ENCODE measurements at places on chromosomes 5 and 9.

- peak; percentile 4 for DNase-seq
Measured at GRCh38 chr5:103259705-103260355, 1.3 kb downstream of the MACIR start.

DNA sequence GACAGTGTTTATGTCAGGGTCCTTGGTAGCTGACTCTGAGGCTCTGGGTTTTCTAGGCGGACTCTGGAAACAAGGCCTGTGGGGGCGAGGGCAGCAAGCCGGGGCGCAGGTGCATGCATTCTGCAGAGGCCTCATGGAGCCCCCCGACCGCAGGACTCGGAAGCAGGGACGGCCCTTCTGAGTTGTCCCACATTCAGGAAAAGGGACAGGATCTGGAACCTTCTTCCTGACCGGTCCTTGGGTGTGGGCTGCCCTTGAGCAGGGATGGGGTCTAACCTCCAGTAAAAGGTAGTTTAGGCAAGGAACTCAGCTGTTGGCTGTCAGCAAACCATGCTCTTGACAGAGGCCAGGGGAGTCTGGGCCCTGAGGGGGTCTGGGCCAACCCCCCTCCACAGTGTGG lies 7.4 kb upstream of the COL5A1 start:
- no peak for DNase-seq

DNA sequence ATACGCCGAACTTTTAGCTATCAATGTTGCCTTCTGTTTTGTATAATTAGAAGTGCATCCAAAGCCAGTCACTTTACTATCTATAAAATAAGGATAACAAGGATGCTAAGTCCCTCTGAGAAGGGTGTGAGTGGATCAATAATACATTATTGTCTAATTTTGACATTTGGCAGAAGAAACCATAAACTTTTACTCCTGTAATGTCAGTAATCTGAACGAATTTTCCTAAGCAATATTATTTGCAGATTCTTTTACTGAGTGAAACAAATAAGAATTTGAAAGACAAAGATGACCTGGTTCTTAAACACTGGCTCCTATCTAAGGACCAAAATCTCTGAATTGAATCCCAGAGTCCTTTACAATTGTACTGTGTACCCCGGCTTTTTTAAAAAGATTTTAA lies 126.6 kb upstream of the TMEM161B start:
- DNase-seq: no peak

- no peak for DNase-seq
Measured at GRCh38 chr5:158387499-158387898, 528.6 kb upstream of the CLINT1 start.

GRCh38 chr9:77922591-77922990 lies 109.0 kb downstream of the GNAQ start:
- DNase-seq: no peak

GRCh38 chr9:130195638-130196037 lies 23.4 kb downstream of the NCS1 start:
- DNase-seq: no peak

- DNase-seq: no peak
Measured at GRCh38 chr5:81235287-81236072, 2.4 kb downstream of the CKMT2 start.

DNA sequence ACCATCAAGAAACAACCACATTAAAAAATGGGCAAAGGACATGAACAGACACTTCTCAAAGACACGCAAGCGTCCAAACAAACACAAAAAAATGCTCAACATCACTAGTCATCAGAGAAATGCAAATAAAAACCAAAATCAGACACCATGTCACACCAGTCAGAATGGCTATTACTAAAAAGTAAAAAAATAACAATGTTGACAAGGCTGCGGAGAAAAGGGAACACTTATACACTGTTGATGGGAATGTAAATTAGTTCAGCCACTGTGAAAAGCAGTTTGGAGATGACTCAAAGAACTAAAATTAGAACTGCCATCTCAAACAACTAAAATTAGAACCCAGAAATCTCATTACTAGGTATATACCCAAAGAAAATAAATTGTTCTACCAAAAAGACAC lies 80.4 kb downstream of the CAAP1 start:
- DNase-seq: no peak

- no peak for DNase-seq
Measured at GRCh38 chr9:10236161-10236560, 376.6 kb downstream of the PTPRD start.

- peak; percentile 20 for DNase-seq
Measured at GRCh38 chr9:120136696-120137095, 443.3 kb downstream of the CDK5RAP2 start.

GRCh38 chr9:35711501-35712428 lies 20.2 kb downstream of the TLN1 start:
- no peak for DNase-seq

- no peak for DNase-seq
Measured at GRCh38 chr5:133730346-133730745, 118.0 kb upstream of the FSTL4 start.

GRCh38 chr5:93584596-93585040 lies 1.6 kb downstream of the NR2F1 start:
- DNase-seq: no peak

GRCh38 chr9:135903358-135903656 lies 4.0 kb downstream of the CAMSAP1 start:
- no peak for DNase-seq

DNA sequence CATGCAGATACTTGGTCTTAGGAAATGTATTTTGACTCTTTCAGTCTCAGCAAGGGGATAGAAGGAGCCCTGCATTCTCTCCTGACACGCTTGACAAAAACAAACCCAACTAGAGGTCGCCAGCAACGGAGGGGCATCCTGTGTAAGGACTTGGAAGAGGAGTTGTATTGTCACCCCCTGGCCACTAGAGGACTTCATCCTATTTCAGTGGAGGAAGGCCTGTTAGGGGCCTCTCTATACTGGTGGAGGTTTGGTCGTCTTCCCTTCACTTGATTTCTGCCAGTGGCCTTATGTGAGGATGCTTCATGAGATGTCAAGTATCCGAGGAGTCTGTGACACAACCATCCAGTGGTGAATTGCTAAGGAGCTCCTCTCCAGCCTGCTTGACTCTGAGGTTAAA lies 122.8 kb upstream of the STC2 start:
- no peak for DNase-seq

- DNase-seq: no peak
Measured at GRCh38 chr5:78288246-78288645, 6.3 kb downstream of the AP3B1 start.

- no peak for DNase-seq
Measured at GRCh38 chr5:100110497-100110896, 424.7 kb upstream of the FAM174A start.

DNA sequence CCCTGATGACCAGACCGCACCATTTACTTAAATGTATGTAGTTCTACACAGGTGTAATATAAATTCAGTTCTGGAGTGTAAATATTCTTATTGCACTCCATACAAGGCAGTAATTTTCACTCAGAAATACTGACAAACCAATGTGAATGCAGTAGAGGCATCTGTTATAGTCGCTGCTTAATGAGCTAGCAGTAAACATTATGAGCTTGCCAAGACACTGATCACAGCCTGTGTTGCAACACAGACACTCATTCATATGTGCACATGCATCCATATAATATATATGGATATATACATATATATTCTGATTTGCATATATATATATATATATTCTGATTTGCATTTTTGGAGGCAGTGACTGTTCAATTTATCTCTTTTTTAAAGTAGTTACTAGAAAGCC lies 435.1 kb upstream of the ST8SIA4 start:
- DNase-seq: no peak

DNA sequence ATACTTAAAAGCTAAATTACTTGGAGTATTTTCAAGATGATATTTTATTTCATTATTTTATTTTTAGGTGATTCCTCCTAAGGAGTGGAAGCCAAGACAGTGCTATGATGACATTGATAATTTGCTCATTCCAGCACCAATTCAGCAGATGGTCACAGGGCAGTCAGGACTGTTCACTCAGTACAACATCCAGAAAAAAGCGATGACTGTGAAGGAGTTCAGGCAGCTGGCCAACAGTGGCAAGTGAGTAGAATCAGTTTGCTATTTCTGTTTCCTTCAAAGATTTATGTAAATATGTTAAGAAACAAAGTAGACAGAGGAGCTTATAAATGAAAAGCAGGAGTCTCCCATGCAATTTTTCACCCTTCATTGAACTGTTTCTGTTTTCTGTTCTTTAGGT lies 47.8 kb downstream of the KDM4C start:
- no peak for DNase-seq

GRCh38 chr5:14156650-14157492 lies 13.7 kb downstream of the TRIO start:
- DNase-seq: peak; percentile 99

DNA sequence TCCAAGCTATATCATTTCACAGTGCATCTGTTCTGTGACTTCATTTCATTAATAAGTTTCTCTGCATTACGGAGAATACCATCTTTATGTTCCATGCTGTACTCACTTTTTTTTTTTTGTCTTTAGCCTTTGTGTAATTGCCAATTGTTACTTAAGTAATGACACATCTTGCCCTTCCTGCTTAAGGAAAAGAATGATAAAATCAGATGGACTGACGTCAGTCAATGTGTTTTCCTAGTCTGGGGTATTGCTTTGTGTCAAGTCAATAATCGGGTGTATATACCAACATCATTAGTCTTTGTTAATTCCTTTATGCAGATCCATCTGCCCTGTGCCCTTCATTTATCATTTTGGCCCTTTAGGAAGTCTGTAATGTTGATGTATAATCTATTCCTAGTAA lies 133.5 kb downstream of the CD180 start:
- DNase-seq: no peak

GRCh38 chr5:169115461-169116124 lies 185.3 kb downstream of the SLIT3 start:
- DNase-seq: peak; percentile 51

DNA sequence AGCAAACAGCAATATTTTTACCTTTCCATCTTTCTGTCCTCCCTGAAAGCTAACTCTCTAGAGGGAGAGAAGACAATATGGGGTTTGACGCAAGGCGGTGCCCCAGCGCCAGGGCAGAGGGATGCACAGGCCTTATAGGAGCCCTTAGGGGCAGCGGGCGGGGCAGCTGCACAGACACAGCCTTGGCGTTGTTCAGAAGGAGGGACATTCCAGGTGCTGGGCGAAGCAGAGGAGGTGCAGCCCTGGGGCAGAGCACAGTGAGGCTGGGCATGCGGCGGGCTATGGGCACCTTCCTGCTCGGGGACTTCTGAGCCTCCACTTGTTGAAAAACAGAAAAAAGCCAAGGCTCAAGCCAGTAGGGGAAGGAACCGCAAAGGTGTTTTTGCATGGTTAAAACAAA lies 33.7 kb upstream of the BICD2 start:
- no peak for DNase-seq

DNA sequence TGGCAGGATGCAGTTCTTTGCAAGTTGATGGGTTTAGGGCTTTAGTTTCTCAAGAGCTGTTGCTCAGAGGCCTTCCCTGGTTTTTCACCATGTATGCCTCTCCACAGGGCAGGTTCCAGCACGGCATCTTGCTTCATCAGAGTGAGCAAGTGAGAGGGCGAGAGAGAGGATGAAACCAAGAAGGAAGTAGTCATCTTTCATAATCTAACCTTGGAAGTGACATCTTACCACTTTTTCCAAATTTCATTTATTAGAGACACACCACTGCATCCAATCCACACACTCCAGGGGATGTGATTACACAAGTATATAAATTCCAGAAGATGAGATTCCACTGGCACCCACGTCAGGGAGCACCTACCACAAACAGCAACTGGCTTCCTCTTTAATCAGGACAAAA lies 294.4 kb downstream of the MARCHF11 start:
- peak; percentile 20 for DNase-seq

GRCh38 chr9:127161081-127161624 lies 38.7 kb upstream of the ANGPTL2 start:
- DNase-seq: no peak

DNA sequence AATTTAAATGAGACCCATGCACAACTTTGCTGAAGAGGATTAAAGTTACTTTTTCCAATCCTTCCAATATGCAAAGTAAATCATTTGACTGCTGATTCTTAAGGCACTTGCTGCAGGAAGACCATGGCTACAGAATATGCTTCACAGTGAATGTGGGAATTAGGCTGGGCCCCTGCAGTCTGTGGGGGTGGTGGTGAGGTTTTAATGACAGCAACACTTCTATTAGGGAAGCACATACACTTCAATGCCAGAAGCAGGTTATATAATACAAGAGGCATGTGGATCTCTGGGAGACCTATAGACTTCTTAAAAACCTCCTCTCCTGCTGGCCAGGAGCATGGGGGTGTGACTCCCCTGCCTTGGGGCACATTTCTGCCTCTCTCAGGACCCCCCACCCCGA lies 124.5 kb upstream of the KLF9 start:
- no peak for DNase-seq

DNA sequence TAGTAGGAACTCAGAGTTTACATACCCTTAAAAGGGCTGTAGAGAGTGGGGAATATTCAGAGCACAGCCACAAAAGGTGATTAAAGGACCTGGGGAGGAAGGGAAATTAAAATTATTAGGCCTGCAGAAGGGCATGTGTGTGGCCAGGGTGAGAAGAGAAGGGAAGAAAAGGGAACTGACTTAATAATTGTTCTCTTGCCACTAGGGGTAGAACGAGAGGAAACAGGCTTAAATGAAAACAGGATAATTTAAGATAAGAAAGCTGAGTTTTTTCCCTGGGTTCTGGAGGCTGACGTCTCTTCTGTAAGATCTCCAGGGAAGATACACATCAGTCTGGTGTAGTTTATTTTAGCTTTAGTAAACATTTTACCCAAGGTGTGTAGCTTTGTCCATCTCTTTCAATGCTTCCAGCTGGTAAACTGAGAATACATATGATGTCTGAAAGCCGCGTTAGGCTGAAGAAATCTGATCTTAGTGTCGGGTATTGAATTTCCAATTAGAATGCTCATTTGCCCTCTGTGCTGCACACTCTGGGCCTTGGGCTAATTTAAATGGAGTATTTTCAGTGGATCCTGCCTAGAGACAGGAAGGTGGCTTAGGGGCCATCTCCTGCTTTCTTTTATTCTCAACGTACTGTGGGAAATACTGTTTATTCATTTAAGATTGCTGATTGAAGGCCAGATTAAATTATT lies 416.8 kb downstream of the TMEM38B start:
- no peak for DNase-seq

DNA sequence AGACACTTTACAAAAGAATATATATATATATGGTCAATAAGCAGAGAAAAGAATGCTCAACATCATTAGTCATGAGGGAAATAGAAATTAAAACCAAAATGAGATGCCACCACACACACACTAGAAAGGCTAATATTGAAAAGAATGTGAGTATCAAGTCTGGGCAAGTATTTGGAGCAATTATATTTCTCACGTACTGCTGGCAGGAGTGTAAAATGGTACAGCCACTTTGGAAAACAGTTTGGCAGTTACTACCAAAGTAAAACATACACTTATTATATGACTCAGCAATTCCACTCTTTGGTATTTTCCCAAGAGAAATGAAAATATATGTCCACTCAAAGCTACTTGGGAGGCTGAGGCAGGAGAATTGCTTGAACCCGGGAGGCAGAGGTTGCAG lies 29.8 kb downstream of the NEUROG1 start:
- DNase-seq: no peak

Measured in fibroblast of skin of left quadriceps (primary cell).